ENCODE measurements at places on chromosomes 7 and 10.

- DNase-seq, result no peak
- H3K36me3 ChIP-seq, result peaks cover 6% of the 10 kb centered on the region
- H3K27ac ChIP-seq, result peak overlapping the region; percentile 19
Observed at GRCh38 chr10:113326160-113327111, 226.4 kb upstream of the HABP2 start.

- H3K27me3 ChIP-seq, result no peaks in the 10 kb centered on the region
- H3K27ac ChIP-seq, result no peak overlapping the region
- peaks cover 6% of the 10 kb centered on the region for H3K36me3 ChIP-seq
- no peaks in the 10 kb centered on the region for H3K4me1 ChIP-seq
- H3K4me3 ChIP-seq, result no peak overlapping the region
- no peak for DNase-seq
Observed at GRCh38 chr10:105406488-105406887, 765.4 kb downstream of the SORCS3 start.

DNA sequence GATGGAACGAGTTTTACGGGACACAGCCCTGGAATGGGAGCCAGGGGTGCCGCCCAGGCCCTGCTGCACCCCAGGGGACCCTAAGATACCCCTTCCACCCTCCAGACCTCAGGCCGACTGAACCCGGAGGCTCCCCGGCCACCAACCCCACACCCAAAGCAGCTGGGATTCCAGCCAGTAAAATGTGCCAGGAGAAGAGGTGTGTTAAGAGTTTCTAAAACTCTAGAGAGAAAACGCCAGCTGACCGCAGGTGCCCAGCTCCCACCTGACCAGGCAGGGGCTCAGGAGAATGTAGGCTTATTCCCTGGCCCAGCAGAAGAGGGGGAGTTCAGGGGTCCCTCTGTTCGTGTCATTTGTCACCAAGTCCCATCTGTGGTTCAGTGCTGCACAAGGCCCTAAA lies 17.5 kb downstream of the NUDT1 start:
- no peak for DNase-seq
- H3K27me3 ChIP-seq, result no peaks in the 10 kb centered on the region
- no peaks in the 10 kb centered on the region for H3K36me3 ChIP-seq
- peak overlapping the region; percentile 17 for H3K4me3 ChIP-seq
- H3K4me1 ChIP-seq, result peaks cover 19% of the 10 kb centered on the region
- no peak overlapping the region for H3K27ac ChIP-seq

DNA sequence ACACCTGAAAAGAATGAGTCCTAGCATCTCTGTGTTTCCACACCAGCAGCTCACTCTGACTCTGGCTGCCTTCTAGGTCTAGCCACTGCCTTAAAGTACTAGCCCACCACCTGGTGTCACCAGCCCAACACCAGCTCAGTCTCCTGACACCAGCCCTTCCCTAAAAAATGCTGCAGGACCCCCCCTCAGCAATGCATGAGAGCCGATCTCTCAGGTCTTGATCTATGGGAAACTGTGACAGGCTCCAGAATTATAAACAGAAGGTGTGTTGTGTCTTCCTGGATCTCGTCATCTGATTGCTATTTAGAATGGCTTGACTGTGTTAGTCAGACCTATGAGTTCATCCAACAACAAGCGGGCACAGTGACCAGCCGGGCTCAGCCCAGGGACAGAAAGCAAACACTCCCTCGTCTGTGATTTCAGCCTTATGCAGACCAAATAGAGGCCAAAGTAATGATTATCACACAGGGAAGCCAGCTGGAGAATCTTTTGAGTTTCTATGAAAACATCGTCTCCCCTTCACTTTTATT lies 66.6 kb downstream of the CUBN start:
- no peak for DNase-seq
- H3K27ac ChIP-seq, result no peak overlapping the region
- H3K36me3 ChIP-seq, result no peaks in the 10 kb centered on the region
- peaks cover 13% of the 10 kb centered on the region for H3K4me1 ChIP-seq
- H3K4me3 ChIP-seq, result no peak overlapping the region

DNA sequence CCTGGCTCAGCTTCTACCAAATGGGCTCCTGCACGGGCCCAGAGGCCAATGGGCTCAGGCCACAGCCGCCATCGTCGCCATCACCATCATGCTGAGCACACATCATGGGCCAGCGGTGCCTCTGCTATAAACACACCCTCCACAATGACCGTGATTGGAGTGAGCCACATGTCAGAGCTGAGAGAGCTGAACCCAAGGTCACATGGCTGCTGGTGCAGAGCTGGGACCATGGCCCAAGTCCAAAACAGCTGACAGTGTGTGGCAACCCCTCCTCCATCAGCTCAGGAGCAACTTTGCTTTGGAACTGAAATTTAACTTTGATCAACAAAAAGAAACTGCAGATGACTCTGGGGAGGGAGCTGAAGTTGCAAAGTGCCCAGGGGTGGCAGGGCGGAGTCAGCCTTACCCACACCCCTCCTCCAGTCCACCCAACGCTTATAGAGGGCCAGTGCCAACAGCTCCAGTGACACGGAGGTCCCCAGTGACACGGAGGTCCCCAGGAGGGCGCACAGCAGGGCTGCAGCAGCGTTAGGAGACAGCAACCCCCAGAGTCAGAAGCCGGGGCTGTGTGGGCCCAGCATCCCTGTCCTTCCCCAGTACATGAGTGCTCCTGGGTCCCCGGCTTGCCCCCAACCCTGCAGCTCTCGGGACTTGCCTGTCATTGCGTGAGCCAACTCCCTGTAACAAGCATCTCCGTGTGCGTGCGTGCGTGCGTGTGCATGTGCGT lies 249.6 kb downstream of the ELFN1 start:
- peak overlapping the region; percentile 85 for H3K4me3 ChIP-seq
- DNase-seq, result no peak
- H3K27me3 ChIP-seq, result no peaks in the 10 kb centered on the region
- H3K27ac ChIP-seq, result no peak overlapping the region
